ENCODE measurements at places on chromosomes 7 and 10. TPM values are rescaled to one million over a fixed set of nuclear protein-coding genes. Genes with fewer than 3 reads are reported as not detected.

Gene CCL24
- not detected for total RNA-seq

Gene SOSTDC1
- total RNA-seq: not detected

Gene ARPC1A
- 188 TPM for total RNA-seq

Gene CALHM3
- total RNA-seq: 0.10 TPM

Measured in H7 (cell line).